ENCODE measurements at places on chromosomes 2 and 18.
A peak's percentile ranks its signal among the peaks of the same experiment; 100 is the strongest.

DNA sequence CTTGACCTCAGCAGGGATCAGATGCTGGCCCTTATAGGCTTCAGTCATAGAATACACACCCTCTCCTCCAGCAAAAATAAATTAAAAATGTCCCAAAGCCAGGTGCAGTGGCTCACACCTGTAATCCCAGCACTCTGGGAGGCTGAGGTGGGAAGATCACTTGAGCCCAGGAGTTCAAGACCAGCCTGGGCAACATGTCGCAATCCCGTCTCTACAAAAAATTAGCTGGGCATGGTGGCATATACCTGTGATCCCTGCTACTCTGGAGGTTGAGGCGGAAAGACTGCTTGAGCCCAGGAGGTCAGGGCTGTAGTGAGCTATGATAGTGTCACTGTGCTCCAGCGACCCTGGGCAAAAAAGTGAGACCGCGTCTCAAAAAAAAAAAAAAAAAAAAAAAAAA, 4.8 kb downstream of the ITPRIPL1 start:
- no peak for DNase-seq

DNA sequence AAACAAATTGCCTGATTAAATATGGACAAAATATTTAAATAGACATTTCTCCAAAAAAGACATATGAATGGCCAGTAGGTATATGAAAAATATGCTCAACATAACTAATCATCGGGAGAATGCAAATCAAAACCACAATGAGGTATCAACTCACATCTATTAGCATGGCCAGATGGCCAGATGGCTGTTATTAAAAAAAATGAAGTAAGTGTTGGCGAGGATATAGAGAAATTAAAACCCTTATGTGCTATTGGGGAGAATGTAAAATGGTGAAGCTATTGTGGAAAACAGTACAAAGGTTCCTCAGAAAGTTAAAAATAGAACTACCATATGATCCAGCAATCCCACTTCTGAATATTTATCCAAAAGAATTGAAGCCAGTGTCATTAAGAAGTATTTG, 272.3 kb upstream of the ZNF804A start:
- DNase-seq: no peak

DNA sequence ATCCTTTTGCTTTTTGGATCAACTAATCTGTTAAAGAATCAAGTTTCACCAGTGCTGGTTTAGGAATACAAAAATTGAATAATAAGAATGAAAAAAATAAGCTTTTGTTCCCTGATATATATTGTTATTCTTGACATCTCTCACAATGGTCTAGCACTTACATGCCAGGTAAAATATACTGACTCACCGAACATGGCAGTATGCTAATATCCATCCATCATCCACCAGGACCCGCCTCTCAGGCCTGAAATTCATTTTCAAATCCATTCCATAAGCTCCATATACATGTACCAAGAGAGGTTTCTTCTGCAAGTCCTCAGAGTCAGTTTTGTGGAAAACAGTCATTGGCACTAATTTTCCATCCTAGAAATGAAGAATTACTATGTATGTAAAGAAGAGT, 32.5 kb downstream of the PREPL start:
- no peak for DNase-seq

DNA sequence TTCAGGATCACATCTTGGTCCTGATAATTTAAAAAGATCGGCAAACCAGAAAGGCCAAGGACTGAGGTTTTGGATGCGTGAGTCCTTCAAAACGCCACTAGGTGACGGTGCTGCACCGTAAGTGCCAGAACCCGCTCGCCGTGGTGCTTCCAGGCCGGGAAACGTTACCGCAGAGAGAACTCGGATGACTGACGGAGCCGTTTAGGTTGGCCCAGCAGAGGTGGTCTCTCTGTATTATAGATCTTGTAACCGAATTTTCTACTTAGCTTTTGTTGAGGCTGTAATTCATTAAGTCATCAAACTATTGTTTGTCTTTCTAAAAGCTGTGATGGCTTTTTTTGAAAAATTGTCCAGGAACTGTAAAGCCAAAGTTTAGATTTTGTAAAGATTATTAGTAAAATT, 39.8 kb upstream of the ADCYAP1 start:
- peak; percentile 74 for DNase-seq

GRCh38 chr2:186950694-186951093, 101.7 kb upstream of the ZSWIM2 start:
- DNase-seq: no peak

DNA sequence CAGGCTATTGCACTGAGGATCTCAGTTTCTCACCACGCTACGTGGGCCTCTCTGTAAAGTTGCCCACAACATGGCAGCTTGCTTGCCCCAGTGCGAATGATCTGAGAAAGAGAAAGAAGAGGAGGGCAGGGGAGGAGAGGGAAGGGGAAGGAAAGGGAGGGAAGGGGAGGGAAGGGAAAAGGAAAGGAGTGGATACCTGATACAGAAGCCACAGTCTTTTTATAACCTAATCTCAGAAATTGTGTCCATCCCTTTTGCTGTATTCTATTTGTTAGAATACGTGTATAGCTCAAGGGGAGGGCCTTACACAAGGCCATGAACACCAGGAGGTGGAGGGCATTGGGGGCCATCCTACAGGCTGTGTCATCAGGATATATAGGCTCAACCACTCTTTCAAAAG, 78.3 kb upstream of the PPP1CB start:
- no peak for DNase-seq

DNA sequence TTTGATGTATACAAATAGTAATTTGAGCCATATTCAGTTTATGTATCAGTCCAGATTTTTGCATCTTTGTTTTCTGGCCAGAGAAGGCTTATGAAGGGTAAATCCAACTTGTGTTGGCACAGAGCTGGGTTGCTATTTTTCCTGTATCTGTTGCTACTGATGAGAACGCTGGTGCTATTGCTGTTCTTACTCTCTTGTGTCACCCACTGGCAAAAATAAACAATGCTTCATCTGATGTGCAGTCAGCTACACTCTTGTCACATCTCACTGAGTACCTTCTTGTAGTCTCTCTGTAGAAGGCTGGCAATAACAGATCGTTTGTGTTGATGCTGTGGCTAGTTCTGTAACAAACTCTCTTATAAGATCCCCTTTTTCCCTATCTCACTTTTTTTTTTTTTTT, 323.4 kb downstream of the CDH19 start:
- no peak for DNase-seq

DNA sequence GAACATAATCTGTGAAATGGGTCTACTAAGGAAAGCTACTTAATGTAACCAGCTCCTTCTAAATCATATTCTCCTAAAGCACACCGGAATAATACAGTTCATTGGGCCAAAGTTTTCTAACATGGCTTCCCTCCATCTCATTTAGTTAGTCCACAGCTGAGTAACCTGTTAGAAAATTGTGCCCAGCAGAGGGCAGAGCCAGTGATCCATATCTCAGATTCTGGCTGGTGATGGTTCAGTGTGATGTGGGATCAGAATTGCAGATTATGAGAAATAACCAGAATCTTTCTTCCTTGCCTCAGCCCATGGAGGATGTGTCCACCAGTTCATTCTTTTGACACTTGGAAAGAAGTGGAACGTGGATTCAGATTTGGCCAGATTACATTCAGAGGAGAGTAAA, 9.4 kb upstream of the CTLA4 start:
- DNase-seq: no peak

GRCh38 chr2:109528811-109529501, 84.8 kb downstream of the SEPTIN10 start:
- DNase-seq: no peak

DNA sequence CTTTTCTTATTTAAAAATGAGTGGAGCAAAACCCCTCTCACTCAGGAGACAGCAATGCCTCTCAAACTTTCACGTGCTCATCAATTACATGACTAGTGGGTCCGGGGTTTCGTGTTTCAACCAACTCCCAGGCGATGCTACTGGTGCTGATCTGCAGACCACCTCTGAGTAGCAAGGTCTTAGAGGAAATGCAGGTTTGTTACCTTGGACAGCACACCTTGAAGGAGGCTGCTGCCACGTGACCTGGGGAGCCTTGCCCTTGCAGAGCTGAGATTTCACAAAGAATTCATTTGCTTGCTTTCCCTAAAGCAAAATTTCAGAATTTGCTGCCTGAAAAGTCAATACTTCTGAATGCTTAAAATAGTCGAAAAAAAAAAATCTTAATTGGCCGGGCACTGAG, 32.4 kb downstream of the SMIM21 start:
- no peak for DNase-seq

GRCh38 chr2:241489088-241489487, 19.3 kb downstream of the STK25 start:
- no peak for DNase-seq

DNA sequence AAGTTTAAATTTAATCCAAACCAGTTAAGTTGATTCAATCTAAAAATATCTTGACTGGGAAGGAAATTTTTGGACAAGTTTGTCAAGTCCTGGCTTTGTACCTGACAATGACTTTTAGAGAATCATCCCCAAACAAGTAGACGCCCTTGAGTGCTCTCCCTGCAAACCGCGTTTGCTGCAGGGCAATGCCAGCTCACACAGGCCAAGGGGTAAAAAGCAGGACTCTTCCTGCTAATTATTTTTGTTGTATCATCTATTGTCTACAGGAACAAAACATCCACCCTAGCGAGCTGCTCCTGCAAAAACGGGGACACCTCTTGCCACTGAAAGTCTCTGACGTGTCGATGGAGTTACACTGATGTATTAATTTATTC, 10.9 kb downstream of the ID2 start:
- no peak for DNase-seq

- peak; percentile 53 for DNase-seq
Measured at GRCh38 chr2:101120124-101120996, 30.8 kb downstream of the TBC1D8 start.

DNA sequence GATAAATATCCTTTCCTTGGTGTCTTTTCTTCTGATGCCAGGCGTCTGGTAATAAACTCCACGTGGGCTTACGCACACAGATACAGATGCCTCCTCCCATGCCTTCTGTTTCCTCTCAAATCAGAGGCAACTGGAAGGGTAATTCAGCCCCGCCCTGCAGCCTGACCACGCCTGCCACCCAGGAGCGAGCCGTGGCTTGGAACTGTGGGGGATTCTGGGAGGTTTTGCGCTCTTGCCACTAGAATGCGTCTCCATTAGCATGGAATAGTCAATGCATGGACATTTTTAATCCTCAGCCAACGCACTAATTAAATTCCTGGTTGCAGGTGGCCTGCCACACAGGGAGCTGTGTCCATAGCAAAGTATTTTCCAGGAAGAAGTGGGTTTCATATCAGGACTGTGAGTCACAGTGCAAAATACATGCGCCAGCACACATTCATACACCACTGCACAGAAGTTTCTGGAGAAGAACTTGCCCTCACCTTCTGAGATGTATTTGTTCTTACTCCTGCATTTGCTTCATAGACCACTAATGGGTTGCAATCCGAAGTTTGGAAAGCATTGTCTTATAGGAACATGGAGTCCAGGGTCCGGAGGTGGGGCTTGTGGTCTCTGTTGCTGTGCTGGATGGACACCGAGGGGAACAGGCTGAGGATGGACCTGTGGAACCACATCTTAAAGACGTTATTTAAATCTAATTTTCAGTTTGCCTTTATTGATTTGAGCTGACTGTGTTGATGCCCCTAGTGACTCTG, 151.4 kb downstream of the LDLRAD4 start:
- no peak for DNase-seq

- DNase-seq: no peak
Measured at GRCh38 chr2:44689516-44689915, 252.0 kb upstream of the SIX3 start.

DNA sequence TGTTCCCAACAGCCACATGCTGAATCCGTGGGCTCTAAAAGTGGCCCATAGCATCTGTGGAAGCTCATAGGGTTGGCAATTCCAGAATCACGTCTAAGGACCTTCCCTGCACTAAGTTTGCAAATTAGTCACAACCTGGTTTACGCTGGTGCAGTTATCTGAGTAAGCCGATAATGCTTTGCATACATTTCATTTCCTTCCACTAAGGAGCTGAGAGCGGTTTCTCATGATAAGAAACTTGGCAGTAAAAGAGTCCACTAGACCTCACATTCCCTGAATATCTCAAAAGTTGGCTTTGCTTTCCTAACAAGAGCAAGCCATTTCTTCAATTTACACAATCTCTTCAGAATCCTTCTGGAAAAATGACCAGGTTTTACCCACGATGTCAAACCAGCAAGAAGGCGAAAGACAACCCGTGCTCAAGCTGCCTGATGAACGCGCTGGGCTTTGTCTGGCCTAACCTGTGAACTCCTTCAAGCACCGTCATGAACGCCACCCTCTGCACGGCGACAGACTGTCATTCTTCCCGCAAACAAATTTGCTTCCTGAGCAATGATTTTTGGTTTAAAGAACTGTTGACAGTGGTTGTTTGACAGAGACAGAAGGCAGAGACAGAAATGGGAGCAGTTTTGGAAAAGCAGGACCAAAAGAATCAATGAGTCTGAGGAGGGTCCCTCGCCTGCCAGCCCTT, 73.0 kb upstream of the COPS8 start:
- DNase-seq: no peak

- no peak for DNase-seq
Measured at GRCh38 chr2:143732076-143732475, 602.9 kb downstream of the ARHGAP15 start.

DNA sequence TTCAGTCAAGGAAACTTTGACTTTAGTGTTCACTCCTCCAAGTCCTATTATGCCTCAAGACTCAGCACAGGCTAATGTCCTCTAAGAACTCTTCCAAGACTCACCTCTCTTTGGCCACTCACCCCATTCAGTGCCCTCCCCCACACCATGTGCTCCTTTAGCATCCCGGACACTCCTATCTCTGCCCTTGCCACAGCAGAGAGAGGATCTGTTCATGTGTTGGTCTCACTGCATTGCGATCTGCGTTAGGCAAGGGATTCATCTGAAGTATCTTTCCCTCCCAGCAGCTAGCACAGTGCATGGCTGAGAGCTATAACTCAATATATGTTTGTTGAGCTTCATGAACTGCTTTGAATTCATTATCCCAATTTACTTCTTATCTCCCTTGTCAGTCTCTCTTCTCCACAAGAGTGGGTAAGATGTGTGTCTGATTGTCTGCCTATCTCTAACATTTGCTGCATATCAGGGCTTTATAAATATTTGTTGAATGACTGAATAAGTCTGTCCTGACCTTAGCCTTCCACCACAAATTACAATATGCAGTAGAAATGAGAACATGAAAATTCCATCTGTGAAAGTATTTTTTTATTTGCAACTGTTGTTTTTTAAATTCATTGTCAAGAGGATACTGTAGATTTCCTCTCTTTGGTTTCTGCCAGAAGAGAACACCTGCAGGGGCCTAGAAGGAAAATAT, 179.9 kb upstream of the NCKAP5 start:
- DNase-seq: no peak

DNA sequence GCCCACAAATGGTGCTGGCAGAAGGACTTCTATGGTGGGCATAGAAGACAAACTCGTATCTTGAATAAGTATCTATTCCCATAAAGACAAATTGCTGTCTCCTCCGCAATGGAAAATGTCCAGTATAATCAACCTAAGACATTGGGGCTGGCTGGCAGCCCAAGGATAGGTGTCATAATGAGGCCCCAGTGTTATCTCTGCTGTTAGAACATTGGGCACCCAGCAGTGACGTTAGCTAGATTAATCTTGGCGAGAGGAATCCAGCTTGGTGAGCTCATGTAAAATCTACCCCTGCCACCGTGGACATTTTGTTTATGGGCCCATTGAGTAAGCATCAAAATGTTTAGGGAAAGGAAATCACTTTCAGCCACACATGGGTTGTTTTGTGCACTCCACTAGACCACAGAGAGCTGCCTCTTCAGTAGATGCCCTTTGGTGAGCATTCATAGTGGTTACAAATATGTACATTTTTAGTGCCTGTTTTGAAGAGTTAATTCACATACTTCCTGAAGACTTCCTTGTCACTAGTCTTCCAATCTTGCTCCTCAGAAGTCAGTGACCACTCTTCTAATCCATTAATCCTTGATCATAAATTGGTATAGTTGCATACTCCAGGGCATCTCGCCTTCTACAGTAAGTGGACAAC, 48.2 kb upstream of the KDM3A start:
- DNase-seq: no peak

- no peak for DNase-seq
Measured at GRCh38 chr18:24368749-24369148, 28.9 kb downstream of the OSBPL1A start.
